ENCODE measurements at places on chromosomes 7 and 10.
A peak's percentile ranks its signal among the peaks of the same experiment; 100 is the strongest.

DNA sequence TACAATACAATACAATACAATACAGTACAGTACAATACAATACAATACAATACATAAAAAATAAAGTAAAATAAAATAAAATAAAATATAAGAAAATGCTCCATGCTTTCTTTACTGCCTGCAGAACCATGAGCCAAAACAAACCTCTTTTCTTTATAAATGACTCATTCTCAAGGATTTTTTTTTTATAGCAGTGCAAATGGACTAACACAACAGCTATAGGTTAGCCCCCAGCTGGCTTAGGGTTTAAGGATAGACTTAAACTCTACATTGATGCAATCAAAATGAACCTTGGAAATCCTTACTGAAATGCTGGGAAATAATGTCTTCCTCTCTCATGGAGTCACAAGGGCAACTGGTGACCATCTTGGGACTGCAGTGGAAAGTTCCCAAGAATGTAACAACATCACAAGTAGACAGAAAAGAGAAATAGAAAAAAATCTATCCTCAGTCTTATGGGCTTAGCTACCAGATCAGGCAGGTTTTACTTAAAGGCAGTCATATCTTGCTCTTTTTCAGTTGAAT lies 348.9 kb downstream of the ARL4A start:
- DNase-seq, result peak; percentile 4

DNA sequence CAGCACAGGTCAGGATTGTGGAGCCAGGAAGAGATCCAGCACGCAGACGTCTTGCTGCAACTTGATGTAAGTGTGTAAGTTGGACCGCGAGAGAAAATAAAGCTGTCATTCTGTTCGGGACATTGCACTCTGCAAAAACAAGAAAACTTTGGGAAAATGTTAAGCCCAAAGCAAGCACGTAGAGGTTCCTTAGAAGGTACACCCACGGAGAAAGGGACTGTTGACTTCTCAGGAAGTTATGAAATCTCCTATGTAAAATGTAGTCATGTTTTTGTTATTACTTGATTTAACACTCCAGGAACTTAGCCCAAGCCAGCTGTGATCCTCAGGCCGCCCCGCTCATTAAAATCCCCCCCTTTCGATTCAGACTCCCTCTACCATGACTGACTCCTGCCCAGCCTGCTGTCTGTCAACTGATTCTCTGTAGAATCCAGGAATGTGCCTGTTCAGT lies 196.1 kb upstream of the TCF7L2 start:
- no peak for DNase-seq

DNA sequence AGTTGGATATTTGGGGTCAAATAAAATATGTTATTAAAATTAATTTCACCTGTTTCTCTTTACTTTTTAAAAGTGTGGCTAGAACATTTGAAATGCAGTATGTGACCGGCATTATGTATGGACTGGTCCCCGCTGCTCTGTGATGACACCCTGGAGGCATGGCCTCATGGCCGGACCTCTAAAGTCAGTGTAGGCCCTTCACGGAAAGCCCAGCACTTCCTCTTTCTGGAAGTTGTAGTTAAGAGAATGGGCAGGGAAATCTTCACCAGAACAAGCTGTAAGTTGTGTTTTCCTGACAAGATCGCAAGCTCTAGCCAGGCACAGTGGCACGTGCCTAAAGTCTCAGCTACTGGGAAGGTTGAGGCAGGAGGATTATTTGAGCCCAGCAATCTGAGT lies 38.3 kb upstream of the SRGN start:
- DNase-seq, result no peak

DNA sequence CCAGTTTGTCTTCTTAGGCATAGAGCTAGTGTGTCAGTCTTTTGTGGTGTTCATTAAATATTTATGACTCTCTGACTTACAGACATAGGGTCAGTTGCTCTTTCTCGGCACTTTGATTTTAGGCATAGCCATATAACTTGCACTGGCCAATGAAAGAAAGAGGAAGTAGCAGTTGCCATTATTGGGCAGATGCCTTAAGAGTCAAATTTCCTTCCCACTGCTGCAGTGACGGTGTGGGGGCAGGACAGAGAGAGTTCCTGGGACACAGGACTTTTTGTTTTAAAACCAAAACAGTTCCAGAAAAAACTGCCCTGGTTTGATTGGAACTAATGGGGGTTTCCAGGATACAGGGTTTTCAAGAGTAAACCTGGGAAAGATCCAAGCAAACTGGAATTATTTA lies 60.2 kb upstream of the PHF14 start:
- no peak for DNase-seq

DNA sequence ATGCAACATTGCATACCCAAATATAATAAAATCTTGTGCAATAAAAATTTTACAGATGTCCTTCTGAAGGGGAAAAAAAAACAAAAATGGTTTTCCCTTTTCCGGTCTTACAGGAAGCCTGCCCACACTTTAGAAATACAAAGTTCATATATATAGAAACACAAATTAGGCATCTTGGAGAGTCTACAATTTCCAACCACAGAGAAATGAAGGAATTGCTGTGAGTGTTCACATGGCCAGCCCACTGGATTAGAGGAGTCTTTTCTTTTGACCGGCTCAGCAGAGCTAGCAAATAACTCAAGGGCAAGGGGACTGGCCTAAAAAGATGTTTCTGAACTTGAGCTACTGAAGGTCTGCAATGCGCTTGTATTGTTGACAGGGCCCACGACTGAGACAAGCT lies 92.4 kb downstream of the GLI3 start:
- DNase-seq, result peak; percentile 87

- DNase-seq, result peak; percentile 53
These were observed 97.2 kb downstream of the RALA start for GRCh38 chr7:39720586-39720985.

Measured in fibroblast of skin of abdomen (primary cell).